Cardiac septum (tissue), 1 donor: ENCODE measurements at places on chromosomes 1 and 21.

- DNase-seq = no peak
Observed at GRCh38 chr1:42690477-42691156, 8.4 kb downstream of the YBX1 start.

- no peak for DNase-seq
Observed at GRCh38 chr21:29893687-29894086, 46.1 kb downstream of the GRIK1 start.

- DNase-seq = no peak
Observed at GRCh38 chr1:3003941-3004270, 17.4 kb upstream of the ACTRT2 start.

DNA sequence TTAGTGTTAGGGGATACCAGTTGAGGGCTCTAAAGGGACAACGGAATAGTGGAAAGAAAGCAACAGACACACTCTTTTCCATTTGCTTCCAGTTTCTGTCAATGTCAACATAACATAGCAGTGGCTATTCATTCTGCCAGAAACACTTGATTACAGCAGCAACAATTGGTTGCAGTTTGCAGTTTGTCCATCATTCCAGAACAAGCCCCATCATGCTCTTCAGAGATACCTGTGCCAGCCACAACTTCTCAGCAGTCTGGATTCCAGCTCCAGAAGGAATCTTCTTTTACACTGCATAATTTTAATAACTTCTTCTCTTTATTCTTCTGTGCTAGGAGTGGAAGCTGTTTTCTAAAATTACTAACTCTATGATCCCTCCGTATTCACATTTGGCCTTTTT is 1521.4 kb downstream of the PLA2G4A start:
- DNase-seq = no peak

DNA sequence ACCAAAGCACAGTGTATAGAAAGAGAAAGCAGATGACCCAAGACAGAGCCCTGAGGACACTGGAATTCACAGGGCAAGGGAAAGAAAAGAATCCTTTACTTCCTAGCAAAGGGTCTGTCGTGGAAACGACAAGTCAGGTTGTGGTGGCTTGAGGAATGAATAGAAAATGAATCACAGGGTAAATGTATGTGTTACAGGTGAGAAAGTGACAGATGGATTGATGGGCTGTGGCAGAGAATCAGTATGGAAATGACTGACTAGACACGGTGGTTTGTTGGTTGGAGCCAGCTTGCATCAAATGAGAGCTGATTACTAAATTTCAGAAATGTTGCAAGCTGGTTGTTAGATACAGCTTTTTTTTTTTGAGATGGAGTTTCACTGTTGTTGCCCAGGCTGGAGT is 46.9 kb downstream of the PTP4A2 start:
- DNase-seq = no peak

- no peak for DNase-seq
Observed at GRCh38 chr1:74271503-74271902, 36.3 kb downstream of the TNNI3K start.

GRCh38 chr1:173861731-173862145 is 6.1 kb downstream of the GAS5 start:
- no peak for DNase-seq

GRCh38 chr1:183185941-183186490 is at the start of gene LAMC2:
TSS of gene LAMC2 (plus strand) at chr1:183186264. CDS start at chr1:183186353, 89 bp downstream.
- no peak for DNase-seq

DNA sequence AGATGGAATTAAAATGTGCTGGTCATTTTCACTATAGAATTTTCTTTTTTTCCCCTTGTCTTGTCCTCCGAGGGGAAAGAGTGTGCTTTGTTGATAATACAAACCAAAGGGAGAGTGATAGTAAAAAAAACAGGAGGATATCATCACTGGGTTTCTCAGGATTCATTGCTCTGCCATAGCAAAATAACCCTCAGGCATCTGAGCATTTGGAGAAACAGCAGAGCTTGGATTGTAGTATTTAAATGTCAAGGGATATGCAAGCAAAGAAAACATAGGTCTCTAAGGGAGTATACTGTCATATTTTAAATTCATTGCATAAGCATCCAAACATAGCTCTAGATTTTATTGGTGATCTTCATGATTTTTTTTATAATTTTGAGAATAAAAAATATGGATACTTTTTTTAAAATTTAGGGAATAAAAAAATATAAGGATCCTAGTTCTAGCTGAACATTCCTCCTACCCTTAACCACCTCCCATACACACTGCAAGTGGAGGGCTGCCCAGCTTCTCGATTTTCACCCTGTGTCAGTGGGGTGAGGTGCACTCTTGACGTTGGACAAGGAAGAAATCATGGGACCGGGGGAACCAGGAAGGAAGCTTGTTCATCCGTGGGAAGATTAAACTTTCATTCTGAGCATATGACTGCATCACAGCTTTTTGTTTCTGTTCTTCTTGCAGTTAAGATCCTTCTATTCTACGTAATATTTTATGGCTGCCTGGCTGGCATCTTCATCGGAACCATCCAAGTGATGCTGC is 4.4 kb downstream of the ATP1B1 start:
- no peak for DNase-seq

- peak; percentile 87 for DNase-seq
Observed at GRCh38 chr1:2044510-2045319, 5.5 kb upstream of the PRKCZ start.
